ENCODE measurements at places on chromosomes 4 and X.

DNA sequence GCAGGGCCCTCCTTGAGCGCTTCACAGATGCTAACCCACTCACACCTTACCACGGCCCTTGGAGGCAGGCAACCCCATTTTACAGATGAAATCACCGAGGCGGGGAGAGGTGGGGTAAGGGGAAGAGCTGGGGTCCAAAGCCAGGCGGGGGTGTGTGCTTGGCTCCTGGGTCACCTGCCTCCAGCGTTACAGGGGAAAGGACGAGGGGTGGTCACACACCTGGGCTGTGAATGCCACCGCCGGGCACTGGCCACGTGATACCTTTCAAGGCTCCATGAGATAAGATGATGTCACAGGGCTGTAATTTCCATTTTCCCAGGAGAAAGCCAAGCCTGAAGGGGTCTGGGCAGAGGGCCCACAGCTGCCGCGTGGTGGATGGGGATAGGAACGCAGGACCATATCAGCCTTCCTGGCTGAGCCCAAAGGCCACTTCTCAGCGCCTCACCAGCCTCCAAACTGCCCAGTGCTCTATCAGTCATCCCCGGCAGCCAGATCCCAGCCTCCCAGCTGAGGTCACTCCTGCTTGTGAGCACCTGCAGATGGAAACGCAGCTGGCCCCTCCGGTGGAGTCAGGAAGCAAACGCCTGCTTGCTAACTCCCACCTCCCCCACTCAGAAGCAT is 62.4 kb upstream of the CRMP1 start:
- no peak for DNase-seq

DNA sequence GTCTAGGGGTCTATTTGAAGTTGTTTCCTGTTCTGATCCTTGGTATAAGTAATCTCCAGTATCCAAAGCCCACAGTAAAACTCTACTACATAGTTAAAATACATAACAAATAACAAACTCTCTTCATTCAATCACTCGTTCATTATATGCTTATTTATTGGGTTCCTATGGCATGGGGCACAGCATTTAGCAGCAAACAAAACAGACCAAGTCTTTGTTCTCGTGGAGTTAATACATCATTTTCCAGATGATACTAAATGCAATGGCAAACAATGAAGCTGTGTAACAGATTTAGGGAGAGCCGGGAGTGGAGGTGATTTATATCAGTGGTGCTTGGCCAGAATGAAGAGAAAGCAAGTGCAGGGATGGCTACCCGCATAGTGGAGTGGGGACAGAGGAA is 36.6 kb upstream of the SPARCL1 start:
- no peak for DNase-seq

- DNase-seq, result no peak
Measured at GRCh38 chr4:159121371-159121770, 18.5 kb downstream of the RAPGEF2 start.

- DNase-seq, result no peak
Measured at GRCh38 chr4:48623182-48623780, 133.2 kb downstream of the ZAR1 start.

DNA sequence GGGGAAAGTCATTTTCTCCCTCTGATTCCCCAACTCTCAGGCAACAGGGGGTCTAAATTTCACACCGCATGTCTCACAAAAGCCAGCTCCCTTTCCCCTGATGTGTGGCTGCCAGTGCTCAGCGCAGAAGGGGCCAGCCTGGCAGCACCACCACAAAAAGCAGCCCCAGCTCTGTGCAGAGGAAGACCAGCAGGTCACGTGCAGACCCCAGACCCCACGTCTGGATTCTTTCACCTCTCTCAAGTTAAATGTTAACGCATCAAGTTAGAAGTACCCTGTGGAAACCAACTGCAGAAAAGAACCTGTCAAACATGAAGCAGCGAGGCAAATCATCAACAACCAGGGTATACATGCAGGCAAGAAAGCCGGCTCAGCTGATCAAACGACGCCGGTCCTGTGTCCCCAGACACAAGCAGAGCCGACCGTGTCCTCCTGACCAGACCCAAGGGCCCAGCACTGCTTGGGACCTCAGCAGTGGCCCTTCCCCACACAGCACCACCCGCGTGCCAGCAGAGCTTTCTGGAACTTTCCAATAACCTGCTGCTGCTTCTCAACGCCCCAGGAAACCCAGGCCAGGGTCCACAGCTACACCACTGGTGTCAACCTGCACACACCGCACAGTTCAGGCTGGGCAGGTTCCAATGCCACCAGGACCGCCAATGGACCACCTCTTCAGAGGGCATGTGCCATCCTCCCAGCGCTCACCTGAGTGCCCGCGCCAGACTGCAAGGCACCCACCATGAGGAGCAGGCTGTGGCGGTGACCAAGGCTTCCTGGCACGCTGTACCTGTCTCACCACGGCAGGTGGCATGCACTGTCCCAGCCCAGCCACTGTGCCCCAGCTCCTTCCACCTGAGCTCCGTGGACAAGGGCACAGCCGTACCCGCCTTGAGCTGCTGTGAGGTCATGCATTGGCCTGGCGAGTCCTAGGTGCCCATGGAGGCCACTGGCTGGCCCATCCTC is 4.0 kb downstream of the LRPAP1 start:
- DNase-seq, result no peak

DNA sequence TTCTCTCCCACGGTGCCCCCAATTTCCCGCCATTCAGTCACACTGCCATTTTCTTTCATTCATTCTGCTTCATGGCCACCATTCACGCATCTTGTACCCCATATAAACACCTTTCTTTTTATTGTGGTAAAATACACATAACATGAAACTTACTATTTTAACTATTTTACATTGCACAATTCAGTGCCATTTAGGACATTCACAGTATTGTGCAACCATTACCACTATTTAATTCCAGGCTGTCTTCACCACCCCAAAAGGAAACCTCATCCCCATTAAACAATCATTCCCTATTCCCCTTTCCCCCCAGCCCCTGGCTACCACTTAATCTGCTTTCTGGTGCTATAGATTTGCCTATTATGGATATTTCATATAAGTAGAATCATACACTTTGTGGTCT is 15.9 kb downstream of the SPACA5 start:
- no peak for DNase-seq

GRCh38 chr4:27078934-27079455 is 218.4 kb downstream of the STIM2 start:
- DNase-seq, result no peak

DNA sequence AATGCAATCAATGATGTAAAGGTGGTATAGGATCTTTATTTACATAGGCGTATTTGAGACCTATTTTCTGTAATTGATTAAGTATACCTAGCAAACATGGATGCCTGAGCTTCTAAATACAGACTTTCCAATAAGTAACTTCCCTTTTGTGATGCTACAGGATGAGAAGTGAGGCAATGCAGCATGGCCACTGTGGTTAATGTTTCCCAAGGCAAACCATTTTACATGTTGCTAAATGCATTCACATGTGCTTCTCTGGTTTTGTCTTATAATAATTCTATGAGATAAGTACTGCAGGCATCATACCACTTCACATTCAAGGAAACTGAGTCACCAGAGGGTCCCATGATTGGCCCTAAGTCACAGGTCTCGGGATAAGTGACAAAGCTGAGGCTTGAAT is 35.7 kb upstream of the NKX3-2 start:
- DNase-seq, result no peak

GRCh38 chr4:38078590-38079421 is 118.6 kb downstream of the PTTG2 start:
- DNase-seq, result peak; percentile 9

DNA sequence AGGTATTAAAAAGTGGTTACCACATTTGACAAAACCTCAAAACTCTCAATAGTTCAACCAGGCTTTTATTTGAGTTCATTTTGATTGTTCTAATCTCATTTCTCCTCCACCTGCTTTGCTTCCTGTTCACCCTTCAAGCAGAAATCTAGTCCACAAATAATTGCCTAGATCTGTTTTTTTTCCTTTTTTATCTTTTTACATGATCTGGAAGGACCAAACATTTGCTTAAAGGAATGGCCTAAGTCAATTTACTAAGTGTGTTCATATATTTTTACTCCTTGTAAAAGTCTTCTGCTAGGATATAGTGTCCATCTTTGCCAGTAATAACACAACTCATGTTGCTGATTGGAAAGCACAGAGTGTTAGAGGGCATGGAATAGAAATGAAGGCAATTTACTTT is 26.2 kb upstream of the VEGFD start:
- no peak for DNase-seq

DNA sequence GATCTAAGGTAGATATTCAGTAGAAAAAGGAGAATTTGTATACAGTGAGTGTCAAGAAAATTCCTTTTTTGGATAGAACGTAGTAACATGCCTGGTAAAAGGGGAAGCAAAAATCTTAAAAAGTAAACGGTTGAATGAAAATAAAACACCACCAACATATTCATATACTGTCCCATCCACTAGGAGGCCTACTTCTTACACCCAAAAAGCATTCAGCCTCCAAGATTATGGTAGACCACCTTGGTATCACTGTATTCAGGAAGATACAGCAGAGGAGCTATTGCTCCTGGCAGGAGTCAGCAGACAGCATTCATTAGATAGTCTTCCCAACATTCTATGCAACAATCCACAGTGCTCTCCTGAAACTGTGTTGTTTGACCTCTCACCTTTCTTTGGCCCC is 274.6 kb upstream of the MAGEB2 start:
- no peak for DNase-seq
